ENCODE measurements at places on chromosomes 2 and 18. TPM values are rescaled to one million over a fixed set of nuclear protein-coding genes. Genes with fewer than 3 reads are reported as not detected.

CD8B2 gene
- total RNA-seq = not detected

GRCh38 chr2:111169268-111169667 is 48.6 kb downstream of the BCL2L11 start:
- peaks cover 8% of the 10 kb centered on the region for H3K4me1 ChIP-seq
- H3K27me3 ChIP-seq = no peaks in the 10 kb centered on the region
- no peak overlapping the region for H3K27ac ChIP-seq
- H3K4me3 ChIP-seq = no peak overlapping the region
- peak; percentile 26 for DNase-seq

MC5R gene
- 0.54 TPM for total RNA-seq

DNA sequence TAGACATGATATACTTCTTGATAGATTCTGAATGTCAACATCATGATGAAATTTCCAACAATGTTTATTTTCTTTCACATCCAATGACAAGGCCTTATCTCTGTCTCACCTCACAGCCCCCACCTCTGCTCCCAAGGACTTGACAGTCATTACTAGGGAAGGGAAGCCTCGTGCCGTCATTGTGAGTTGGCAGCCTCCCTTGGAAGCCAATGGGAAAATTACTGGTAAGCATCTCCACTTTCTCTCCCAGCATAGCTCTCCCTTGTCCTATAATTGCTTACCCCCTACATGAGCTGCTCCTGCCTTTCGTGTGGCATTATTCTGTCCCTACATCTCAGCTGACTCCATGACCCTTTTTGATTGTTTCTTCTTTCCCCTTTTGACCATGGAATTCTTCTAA is 821.8 kb downstream of the MBD2 start:
- DNase-seq = no peak
- no peak overlapping the region for H3K4me3 ChIP-seq
- H3K27ac ChIP-seq = no peak overlapping the region
- H3K27me3 ChIP-seq = no peaks in the 10 kb centered on the region
- H3K4me1 ChIP-seq = no peaks in the 10 kb centered on the region
- no peaks in the 10 kb centered on the region for H3K36me3 ChIP-seq

DNA sequence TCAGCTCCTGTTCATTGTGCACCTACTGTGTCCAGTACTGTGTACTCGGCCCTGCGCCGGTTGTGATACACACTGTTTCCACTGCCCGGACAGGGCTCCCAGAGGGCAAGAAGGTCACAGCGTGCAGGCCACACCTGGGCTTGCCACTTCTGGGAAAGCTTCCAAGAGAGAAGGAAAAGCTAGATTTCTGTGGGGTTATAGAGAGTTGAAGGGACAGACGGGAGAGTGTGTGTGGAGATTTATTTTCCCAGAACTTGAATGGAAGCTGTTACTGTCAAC is 3.8 kb upstream of the CNDP1 start:
- H3K27ac ChIP-seq = no peak overlapping the region
- H3K27me3 ChIP-seq = no peaks in the 10 kb centered on the region
- no peak overlapping the region for H3K4me3 ChIP-seq

DNA sequence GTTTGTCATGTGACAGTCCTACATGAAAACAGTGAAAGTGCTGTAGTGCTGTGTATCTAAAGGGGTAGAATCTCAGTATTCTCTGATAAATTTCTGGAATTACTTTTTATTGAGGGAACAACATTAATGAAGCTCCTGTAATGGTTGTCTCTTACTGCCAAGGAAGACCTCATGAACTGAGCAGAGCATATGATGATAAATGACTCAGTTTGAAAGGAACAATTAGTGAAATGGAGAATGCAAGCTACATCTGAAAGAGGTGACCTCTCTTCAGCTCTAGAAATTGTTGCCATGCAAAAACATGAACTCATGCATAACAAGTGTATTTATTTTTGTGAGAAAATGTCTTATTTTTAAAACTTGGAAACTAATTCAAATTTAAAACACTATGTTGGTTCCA is 93.6 kb downstream of the SCN9A start:
- H3K27me3 ChIP-seq = no peaks in the 10 kb centered on the region
- H3K27ac ChIP-seq = no peak overlapping the region
- H3K4me1 ChIP-seq = no peaks in the 10 kb centered on the region
- DNase-seq = no peak

DNA sequence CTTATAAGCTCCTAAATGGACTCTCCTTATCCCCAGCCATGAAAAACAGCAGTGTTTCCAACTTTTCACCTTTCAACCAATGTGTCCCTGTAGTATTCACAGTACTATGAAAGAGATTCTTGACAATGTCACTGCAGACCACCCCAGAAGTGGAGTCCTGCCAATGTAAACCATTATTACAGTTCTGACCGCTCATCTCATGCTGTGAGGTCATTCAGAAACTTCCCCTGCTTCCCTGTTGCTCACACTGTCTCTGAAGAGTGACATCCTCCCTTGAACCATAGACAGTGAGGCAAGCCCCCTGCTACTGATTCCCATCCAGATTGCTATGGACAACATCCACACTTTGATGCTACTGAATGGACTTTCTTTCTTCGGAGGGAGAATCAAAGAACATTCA is 1523.7 kb upstream of the ACVR2A start:
- H3K27me3 ChIP-seq = no peaks in the 10 kb centered on the region
- H3K27ac ChIP-seq = peak overlapping the region; percentile 9
- peaks cover 12% of the 10 kb centered on the region for H3K4me1 ChIP-seq
- no peak for DNase-seq

GRCh38 chr2:160700021-160700814 is 206.6 kb upstream of the RBMS1 start:
- no peak for DNase-seq
- H3K27ac ChIP-seq = no peak overlapping the region
- no peaks in the 10 kb centered on the region for H3K4me1 ChIP-seq
- H3K27me3 ChIP-seq = no peaks in the 10 kb centered on the region
- no peak overlapping the region for H3K4me3 ChIP-seq
- no peaks in the 10 kb centered on the region for H3K36me3 ChIP-seq

ZNF892 gene
- 14.7 TPM for total RNA-seq

GRCh38 chr18:34509879-34510586 is 200.1 kb upstream of the DTNA start:
- no peak for DNase-seq
- peaks cover 19% of the 10 kb centered on the region for H3K36me3 ChIP-seq
- no peaks in the 10 kb centered on the region for H3K27me3 ChIP-seq

DNA sequence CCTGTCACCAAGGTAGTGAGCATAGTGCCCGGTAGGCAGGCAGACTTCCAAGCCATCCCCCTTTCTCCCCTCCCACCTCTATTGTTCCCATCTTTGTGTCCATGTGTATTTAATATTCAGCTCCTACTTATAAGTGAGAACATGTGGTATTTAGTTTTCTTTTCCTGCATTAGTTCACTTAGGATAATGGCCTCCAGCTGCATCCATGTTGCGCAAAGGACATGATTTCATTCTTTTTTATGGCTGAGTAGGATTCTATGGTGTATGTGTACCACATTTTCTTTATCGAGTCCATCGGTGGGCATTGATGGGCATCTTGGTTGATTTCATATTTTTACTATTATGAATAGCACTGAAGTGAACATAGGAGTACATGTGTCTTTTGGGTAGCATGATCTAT is 35.3 kb downstream of the MMADHC start:
- no peak overlapping the region for H3K4me3 ChIP-seq
- H3K4me1 ChIP-seq = no peaks in the 10 kb centered on the region
- DNase-seq = no peak

SOWAHC gene
- 14.0 TPM for total RNA-seq

DNA sequence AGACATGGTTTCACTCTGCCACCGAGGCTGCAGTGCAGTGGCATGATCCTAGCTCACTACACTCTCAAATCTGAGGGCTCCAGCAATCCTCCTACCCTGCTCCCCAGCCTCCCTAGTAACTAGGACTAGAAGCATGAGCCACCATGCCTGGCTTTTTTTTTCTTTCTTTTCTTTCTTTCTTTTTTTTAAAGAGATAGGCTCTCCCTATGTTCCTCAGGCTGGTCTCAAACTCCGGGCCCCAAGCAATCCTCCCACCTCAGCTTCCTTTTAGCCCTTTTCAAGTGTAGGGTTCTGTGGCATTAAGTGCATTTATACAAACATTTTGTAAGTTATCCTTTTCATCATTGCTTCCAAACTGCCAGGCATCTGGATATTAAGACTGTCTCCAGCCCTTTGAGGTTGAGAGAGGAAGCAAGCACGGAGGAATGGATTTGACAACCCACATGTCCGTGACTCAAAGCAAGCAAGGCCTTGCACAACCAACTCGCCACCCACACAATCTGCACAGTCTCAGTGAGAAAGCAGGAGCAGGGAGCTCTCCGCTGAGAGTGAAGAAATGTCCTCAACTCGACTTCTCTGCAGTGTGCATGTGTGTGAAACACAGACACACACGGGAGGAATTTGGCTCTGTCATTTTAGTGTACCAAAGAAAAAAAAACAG is 65.6 kb downstream of the ATP8B1 start:
- H3K4me1 ChIP-seq = no peaks in the 10 kb centered on the region
- H3K27ac ChIP-seq = no peak overlapping the region
- no peak overlapping the region for H3K4me3 ChIP-seq
- no peak for DNase-seq

DNA sequence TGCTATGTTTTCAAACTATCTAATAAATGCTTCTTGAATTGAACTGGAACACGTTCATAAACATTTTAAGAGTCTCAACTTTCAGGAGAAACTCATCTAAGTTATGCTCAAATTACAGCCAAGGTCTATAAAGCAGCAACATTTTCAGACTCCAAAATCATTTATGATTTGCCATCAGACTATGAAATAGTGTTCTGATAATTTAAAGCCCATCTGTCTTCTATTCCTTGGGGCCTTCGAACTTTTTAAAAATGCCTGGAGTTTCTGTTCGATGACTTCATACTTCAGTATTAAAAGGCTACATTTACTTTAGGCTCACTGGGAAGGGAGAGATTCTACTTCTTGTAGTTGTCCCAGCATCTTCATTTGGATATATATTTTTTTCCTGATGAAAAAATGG is 73.6 kb upstream of the NXPH2 start:
- no peaks in the 10 kb centered on the region for H3K27me3 ChIP-seq
- H3K4me3 ChIP-seq = no peak overlapping the region
- DNase-seq = no peak

GRCh38 chr2:46643493-46643892 is 164.1 kb downstream of the TMEM247 start:
- no peaks in the 10 kb centered on the region for H3K36me3 ChIP-seq
- DNase-seq = no peak
- no peaks in the 10 kb centered on the region for H3K4me1 ChIP-seq
- no peak overlapping the region for H3K4me3 ChIP-seq
- H3K27me3 ChIP-seq = no peaks in the 10 kb centered on the region

DNA sequence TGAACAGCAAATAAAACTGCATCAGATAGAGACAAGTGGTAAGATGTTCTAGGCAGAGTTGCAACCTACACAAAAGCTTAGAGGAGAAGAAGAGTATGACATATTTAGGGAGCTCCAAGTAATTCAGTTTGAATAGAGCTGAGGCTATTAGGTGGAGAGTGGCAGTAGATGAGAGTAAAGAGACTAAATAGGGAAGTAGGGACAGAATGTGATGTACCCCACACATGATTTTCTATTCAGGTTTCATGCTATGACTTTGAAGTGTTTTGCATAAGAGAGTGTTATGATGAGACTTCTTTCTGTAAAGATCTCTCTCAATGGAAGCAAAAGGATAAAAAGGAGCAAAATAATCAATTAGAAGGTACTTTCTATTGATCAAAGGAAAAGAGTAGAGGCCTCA is 206.8 kb upstream of the ERBB4 start:
- DNase-seq = no peak
- H3K4me1 ChIP-seq = no peaks in the 10 kb centered on the region
- H3K27me3 ChIP-seq = no peaks in the 10 kb centered on the region
- H3K27ac ChIP-seq = no peak overlapping the region

GRCh38 chr2:73981081-73982001 is 3.4 kb upstream of the TET3 start:
- peaks cover 2% of the 10 kb centered on the region for H3K36me3 ChIP-seq
- peak overlapping the region; percentile 77 for H3K4me3 ChIP-seq
- peaks cover 9% of the 10 kb centered on the region for H3K27me3 ChIP-seq
- no peak overlapping the region for H3K27ac ChIP-seq

- DNase-seq = no peak
- H3K4me3 ChIP-seq = no peak overlapping the region
- no peaks in the 10 kb centered on the region for H3K27me3 ChIP-seq
- H3K27ac ChIP-seq = no peak overlapping the region
Observed at GRCh38 chr18:70232261-70232660, 26.8 kb upstream of the RTTN start.

CELF4 gene
- 4.6 TPM for total RNA-seq

DNA sequence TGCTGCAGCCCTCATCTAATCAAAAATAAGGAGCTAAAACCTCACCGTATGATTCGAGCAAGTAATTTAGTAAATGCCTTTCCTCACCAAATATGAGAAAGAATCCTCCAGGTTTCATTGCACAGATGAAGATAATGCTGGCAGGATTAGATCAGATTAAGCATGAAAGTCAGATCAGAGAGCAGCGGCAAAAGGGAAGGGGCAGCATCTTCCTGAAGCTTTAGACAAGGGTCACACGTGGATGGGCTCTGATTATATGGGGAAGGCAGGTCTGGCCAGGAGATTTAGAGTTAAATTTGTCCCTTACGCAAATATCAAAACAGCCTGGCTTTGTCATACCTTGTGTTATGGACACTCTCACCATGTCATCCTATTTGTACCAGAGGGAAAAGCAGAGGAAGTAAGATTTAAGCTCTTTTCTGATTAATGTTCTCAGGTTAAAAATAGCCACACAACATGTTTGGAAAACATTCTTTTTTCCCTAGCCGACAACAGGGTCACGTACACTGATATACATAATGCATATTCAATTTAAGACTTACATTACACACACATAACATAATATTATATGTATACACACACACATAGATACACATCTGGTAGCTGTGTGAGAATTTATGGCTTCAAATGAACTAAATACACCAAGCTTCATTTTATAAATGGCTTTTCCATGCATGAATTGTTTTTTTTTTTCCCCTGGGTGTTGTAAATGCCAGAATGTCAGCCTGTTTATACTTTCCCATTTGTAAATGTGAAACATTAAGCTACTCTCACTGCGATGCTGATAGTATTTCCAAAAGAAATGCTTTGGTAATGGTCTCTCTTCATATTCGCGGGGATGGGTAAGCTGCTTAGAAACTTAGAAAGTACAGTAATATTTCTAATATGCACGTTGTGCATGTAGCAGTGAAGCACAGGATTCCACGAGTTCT is 196.3 kb upstream of the SIX3 start:
- no peak overlapping the region for H3K4me3 ChIP-seq
- peaks cover 3% of the 10 kb centered on the region for H3K4me1 ChIP-seq
- DNase-seq = no peak
- no peak overlapping the region for H3K27ac ChIP-seq
- H3K27me3 ChIP-seq = no peaks in the 10 kb centered on the region

SULT1C4 gene
- 3.5 TPM for total RNA-seq
